ENCODE measurements at places on chromosomes 7 and 10.

GRCh38 chr10:12631216-12631615, 281.9 kb downstream of the CAMK1D start:
- H3K27ac ChIP-seq = no peak overlapping the region
- no peaks in the 10 kb centered on the region for H3K36me3 ChIP-seq
- no peak overlapping the region for H3K4me3 ChIP-seq
- no peak for DNase-seq
- H3K4me1 ChIP-seq = no peaks in the 10 kb centered on the region
- H3K27me3 ChIP-seq = no peaks in the 10 kb centered on the region

DNA sequence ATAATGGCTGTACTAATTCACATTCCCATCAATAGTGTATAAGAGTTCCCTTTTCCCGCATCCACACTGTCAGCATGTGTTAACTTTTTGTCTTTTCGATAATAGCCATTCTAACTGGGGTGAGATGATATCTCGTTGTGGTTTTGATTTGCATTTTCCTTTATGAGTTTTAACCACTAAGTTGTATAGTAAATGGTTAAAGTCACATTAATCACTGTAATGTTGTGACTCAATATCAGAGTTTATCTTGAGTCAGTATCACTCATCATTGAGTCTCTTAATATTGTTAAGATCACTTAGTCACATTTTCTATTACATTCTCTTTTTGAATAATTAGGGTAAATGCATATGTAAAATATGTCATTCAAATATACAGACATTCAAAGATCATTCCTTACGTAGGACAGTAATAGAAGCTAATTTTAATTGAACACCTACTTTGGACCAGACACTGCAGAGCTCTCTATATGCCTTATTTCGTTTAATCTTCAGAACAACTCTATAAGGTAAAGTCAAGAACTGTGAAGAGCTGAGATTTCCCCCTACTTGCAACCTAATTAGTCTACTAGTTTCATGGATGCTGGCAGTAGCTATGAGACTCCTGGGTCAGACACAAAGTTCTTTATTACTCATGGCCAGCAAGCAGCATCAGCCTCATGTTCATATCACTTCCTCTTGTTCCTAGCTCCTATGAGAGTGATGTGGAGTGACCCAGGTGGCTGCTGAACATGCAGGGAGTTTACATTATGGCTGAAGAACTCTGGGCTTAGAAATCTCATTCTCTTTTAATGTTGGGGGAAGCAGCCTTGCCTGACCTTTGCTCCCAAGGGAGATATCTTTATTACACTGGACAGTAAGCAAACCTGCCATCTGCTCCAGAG, 30.5 kb downstream of the CREB5 start:
- no peaks in the 10 kb centered on the region for H3K4me1 ChIP-seq
- no peaks in the 10 kb centered on the region for H3K27me3 ChIP-seq
- H3K36me3 ChIP-seq = no peaks in the 10 kb centered on the region

DNA sequence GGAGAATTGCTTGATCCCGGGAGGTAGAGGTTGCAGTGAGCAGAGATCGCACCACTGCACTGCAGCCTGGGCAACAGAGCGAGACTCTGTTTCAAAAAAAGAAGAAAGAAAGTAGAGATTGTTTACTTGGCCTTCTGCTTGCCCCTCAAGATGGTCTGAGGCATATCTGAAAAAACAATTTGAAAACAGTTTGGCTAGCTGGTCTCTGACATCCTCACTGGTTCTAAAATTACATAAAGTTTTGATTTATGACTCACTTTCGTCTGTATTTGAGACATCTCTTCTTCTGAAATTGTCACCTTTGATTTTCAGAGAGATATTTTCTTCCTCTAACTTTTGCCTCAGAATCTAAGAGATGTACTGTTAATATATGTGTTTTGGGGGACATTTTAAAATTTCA, 49.6 kb upstream of the HELLS start:
- H3K27ac ChIP-seq = no peak overlapping the region
- H3K4me3 ChIP-seq = no peak overlapping the region
- no peak for DNase-seq
- H3K36me3 ChIP-seq = no peaks in the 10 kb centered on the region
- no peaks in the 10 kb centered on the region for H3K4me1 ChIP-seq

DNA sequence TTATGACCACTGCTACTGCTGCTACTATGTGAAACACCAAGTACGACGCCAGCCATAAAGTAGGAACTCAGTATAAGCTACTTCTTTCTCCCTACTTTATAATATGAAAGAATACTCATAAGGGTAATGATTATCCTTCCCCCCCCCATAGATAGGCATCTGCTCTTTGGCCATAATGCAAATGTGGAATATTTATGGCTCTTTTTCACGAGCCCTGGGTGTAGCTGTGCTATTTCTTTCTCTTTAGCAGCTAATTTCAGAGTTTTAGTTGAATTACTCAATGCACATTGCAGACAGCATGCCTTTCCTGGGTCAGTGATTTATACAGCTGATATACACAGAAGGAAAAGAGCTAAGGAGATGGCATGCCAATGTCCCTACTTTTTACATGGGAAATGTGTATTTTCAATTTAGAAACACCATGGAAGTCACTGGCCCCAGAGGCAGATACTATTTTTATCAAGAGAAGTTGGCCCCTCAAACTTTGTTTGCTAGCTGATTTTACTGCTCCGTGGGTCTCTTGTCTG, 234.1 kb upstream of the KIAA1217 start:
- H3K27me3 ChIP-seq = peaks cover 1% of the 10 kb centered on the region
- no peaks in the 10 kb centered on the region for H3K36me3 ChIP-seq
- no peak overlapping the region for H3K4me3 ChIP-seq
- no peak overlapping the region for H3K27ac ChIP-seq
- no peaks in the 10 kb centered on the region for H3K4me1 ChIP-seq

- H3K4me1 ChIP-seq = no peaks in the 10 kb centered on the region
- DNase-seq = no peak
- H3K4me3 ChIP-seq = no peak overlapping the region
- no peaks in the 10 kb centered on the region for H3K36me3 ChIP-seq
- H3K27ac ChIP-seq = no peak overlapping the region
Observed at GRCh38 chr7:153475239-153475638, 577.0 kb upstream of the DPP6 start.

GRCh38 chr7:55565681-55566080, 6.6 kb downstream of the VOPP1 start:
- no peaks in the 10 kb centered on the region for H3K36me3 ChIP-seq
- no peak for DNase-seq
- no peaks in the 10 kb centered on the region for H3K27me3 ChIP-seq
- H3K27ac ChIP-seq = no peak overlapping the region
- H3K4me1 ChIP-seq = no peaks in the 10 kb centered on the region
